ENCODE measurements at places on chromosomes 2 and 18.

- no peak for DNase-seq
Measured at GRCh38 chr2:120797421-120798221, 62.0 kb downstream of the GLI2 start.

DNA sequence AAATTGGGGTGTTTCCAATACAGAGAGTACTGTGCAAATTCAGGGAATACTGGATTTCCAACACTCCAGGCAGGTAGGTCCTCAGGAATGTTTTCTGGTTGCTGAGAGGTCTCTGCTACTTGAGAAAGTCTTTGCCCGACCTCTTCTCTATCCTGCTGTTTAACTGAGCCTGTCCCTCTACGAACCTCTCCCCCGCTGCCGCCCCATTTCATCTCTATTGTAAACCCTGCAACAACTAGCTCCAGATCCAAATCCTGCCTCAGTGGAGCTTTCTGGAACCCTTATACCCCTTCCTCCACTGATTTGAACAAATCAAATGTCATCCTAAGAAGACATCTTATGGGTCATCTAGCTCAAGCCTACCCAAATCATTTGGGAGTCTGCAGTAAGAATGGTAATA lies 1.3 kb downstream of the EIF4E2 start:
- DNase-seq: no peak

GRCh38 chr18:69239849-69240674 lies 160.6 kb upstream of the DOK6 start:
- DNase-seq: no peak

- DNase-seq: no peak
Measured at GRCh38 chr2:168430431-168430830, 25.6 kb upstream of the CERS6 start.

- DNase-seq: no peak
Measured at GRCh38 chr2:106812383-106812782, 73.6 kb downstream of the ST6GAL2 start.

DNA sequence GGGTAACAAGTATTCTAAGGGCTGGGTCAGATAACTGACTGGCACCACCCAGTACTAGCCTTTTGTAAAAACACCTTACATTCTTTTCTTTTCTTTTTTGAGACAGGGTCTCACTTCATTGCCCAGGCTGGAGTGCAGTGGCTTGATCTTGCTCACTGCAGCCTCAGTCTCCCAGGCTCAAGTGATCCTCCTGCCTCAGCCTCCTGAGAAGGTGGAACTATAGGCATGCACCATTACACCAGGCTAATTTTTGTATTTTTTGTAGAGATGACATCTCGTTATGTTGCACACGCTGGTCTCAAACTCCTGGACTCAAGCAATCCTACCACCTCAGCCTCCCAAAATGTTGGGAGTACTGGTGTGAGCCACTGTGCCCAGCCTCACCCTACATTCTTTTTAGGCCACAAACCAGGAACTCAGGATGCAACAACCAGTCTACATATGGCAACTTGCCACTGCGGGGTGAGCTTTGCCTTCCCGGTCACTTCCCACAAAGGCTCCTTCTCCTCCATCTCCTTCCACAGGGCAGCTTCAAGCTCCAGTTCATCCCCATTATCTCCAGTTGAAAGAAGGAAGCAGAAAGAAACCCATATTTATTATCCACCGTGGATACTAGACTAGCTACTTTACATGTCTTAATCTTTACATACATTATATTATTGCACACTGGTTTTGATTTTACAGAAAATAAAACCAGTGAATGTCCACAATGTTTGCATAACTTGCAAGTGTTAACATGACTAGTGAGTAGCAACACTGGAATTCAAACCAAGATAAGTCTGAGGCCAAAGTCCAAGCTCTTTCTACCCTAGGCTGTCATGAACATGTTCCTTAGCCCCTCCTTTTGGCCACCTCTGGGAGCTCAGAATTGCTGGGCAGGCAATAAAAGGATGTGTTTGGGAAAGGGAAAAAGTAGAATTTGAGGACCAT lies 23.7 kb upstream of the AP1S3 start:
- DNase-seq: no peak

DNA sequence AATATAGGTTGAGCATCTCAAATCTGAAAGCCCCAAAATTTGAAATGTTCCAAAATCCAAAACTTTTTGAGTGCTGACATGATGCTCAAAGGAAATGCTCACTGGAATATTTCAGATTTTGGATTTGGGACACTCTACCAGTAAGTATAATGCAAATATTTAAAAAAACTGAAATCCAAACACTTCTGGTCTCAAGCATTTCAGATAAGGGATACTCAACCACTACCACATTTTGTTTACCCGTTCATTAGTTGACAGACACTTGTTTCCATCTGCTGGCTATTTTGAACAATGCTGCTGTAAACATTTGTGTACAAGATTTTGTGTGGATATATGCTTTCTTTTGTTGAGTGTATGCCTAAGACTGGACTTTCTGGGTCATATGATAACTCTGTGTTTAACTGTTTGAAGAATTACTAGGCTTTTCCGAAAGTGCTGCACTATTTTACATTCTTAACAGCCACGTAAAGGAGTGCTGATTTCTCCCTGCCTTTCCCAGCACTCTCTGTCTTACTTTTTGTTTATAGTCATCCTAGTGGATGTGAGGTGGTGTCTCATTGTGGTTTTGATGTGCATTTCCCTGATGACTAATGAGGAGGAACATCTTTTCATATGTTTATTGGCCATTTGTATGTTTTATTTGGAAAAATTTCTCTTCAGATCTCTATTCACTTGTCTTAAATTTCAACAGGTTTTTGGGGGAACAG lies 19.5 kb upstream of the DCDC2C start:
- DNase-seq: no peak

- no peak for DNase-seq
Measured at GRCh38 chr2:23861952-23862351, 65.0 kb downstream of the ATAD2B start.

DNA sequence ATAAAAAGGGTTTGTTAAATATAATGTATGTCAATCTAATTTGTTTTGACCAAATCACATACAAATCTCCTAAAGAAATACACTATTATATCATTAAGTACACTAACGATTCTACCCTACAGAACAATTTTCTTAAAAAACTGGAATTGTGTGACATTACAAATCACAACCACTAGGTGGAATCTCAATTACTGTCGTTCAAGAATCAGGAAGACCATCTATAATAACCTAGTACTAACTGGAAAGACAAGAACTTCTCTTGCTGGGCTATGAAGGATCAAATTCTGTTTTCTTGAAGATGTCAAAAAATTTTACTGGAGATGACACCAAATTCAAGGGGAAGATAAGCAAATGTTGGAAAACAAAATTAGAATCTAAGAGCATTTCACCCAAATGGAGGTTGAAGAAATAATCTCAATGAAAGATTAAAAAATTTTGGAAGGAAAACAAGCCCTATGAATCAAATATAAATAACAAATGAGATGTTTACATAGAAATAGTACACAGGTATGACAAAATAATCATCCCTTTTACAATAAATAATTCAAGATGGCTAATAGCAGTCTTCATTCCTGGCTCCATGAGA lies 110.9 kb downstream of the STK39 start:
- DNase-seq: no peak

DNA sequence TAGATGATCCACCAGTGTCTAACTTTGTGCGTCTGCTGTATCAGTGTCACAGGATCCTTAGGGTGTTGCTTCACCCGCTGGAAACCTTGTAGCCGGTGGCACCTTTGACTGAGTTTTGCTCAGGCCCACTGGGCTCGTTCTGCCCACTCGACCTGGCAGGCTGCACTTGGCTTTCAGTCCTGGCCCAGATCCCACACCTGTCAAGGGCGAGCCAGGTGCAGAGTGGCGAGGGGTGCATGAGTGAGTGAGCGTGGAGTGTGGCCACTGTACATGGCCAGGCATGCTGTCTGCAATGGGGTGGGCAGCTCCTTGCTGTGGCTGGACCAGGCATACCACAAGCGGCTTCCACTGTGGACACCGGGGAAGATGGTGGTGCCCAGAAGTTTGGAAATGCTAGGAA lies 179.0 kb downstream of the FAM210A start:
- no peak for DNase-seq

DNA sequence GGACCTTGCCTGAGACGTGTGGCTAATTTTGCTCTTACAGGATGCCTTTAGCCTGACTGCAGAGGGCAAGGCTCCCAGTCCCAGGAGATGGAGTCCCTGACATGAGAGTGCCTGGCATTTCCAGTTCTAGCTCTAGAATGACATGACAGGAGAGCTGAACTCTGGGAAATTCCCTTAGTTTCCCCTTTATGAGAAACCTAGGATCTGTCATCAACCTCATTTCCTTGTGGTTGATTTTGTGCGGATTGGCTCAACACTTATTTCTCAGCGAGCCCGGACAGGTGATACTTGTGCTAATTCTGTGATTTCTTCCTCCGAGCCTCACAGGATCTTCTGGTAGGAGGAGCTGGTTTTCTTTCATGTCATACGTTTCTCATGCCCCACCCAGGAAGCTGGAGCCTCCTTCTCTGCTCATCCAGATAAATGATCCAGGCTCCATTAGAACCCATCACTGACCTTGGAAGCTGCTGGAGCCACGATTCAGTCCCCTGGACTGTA lies at the start of gene IL36G:
TSS of gene IL36G (plus strand) at position 448 of the 498 bp plus-strand sequence. CDS start 633 bp downstream, outside the sequence.
- DNase-seq: no peak

- DNase-seq: no peak
Measured at GRCh38 chr18:50853863-50854271, 25.1 kb upstream of the ME2 start.

- no peak for DNase-seq
Measured at GRCh38 chr2:179812501-179812900, 48.9 kb downstream of the ZNF385B start.

- DNase-seq: no peak
Measured at GRCh38 chr2:155965415-155966063, 367.0 kb downstream of the NR4A2 start.

GRCh38 chr2:23692851-23693605 lies 233.9 kb downstream of the ATAD2B start:
- no peak for DNase-seq

- no peak for DNase-seq
Measured at GRCh38 chr2:240399419-240400324, 35.8 kb upstream of the GPC1 start.

- DNase-seq: no peak
Measured at GRCh38 chr2:207432453-207432852, 97.3 kb upstream of the CREB1 start.

DNA sequence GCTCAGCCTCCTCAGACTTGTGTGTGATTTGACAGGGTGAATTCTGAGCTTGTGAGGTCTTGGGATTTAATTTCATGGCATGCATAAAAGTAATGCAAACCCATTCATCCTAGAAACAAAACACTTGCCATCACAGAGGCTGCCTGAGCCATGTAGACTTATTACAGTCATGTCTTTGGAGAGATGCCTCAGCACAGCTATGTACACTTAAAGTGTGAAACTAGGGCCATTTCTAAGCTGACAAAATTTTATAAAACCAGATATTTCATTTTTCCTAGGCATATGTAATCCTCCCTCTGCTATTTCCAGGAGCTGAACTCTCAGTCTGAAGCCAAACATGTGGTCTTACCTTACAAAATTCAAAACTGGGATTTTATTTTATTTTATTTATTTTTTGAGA lies 322.2 kb upstream of the SPHKAP start:
- DNase-seq: no peak

DNA sequence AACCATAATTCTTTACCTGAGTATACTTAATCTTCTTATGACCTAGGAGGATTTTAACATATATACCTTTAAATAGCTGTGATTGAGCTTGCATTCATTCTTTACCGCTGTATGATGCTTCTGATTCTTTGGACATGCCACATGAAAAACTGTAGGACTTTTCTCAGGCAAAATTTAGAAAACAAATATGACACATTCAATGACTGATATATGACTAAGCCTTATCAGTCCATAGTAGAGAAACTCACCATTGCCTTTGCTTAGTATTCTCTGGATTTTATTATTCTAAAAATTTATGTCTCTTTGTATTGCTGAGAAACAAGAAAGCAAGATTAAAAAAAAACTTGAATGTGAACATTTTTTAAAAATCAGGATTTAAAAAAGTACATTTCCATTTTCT lies 3.7 kb downstream of the FAM171B start:
- DNase-seq: no peak

DNA sequence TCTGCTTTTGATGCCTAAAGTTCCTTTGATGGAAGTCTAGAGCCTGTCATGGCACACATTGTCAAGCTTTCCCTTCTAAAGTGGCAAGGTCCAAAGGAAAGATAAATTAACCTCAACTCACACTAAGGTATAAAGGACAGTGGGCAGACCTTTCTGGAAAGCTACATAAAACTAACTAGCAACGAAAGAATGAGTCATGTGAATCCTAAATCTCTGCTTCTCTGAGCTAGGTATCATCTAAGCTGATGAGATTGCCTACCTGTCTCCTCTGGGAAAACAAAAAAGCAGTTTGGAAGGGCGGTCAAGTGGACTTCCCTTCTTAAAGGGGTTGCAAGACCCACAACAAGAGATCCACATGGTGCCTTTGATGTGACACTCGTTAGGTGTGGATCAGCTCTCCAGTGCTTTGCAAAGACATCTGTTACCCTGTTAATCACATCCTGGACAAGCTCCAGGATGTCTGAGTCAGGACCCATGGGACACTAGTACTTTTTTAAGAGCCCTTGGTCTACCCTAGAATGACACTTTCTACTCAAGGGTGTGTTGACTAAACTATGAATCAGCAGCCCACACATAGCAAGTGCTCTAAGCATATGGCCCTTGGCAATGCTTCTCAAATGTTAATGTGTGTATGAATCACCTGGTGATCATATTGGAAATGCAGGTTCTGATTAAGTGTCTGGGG lies 173.5 kb downstream of the ALK start:
- no peak for DNase-seq

DNA sequence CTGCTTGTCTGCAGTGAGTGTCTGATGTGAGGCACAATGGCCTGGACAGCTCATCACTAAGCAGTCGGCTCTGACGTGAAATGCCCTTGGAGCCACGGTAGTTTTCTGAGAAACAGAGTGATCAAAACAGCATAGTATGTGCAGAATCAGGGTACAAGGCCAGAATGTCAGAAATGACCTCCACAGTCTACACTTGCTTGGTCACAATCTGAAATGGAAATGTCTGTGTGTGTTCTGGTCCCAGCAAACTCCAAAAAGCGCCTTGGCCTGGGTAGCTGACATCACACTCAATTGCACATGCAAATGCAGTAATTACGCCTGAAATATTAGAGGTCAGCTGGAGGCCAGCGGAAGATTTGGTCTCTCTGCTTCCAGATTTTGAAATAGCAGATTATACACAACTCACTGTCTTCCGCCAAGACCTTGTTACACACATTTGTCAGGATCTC lies 95.4 kb downstream of the CTAGE1 start:
- DNase-seq: no peak

GRCh38 chr2:232139171-232139594 lies 177.7 kb downstream of the DIS3L2 start:
- no peak for DNase-seq

DNA sequence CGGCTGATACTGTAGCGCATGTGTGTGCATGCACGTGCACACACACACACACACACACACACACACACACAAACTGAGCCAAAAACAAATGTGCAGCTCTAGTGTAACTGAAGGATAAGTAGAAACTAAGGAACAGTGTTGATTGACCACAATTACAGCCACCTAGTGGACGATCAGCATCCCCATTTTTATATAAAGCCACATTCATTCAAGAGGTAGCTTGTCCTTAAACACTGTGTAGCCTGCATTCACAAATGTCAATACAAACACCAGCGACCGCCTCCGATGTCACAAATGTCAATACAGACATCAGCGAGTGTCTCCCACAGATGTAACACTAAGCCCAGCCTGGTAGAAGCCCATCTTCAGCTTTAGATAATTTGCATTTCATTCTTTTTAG lies 167.4 kb downstream of the PTGR3 start:
- no peak for DNase-seq
